ENCODE measurements at places on chromosomes 11 and 22. TPM values are rescaled to one million over a fixed set of nuclear protein-coding genes. Genes with fewer than 3 reads are reported as not detected.

SLC22A9 gene
- not detected for total RNA-seq

CBX6 gene
- 45.2 TPM for total RNA-seq

KRTAP5-11 gene
- total RNA-seq = not detected

APOL4 gene
- 18.1 TPM for total RNA-seq

TMEM191C gene
- total RNA-seq = 0.33 TPM

CHRM1 gene
- not detected for total RNA-seq

OR2AG1 gene
- not detected for total RNA-seq

C11orf42 gene
- total RNA-seq = not detected

JAML gene
- 0.99 TPM for total RNA-seq

Measured in body of pancreas (tissue), 4 donors.